ENCODE measurements at places on chromosomes 12 and 14. TPM values are rescaled to one million over a fixed set of nuclear protein-coding genes. Genes with fewer than 3 reads are reported as not detected.

Gene SLC8A3
- total RNA-seq = not detected

Gene PIANP
- total RNA-seq = 0.96 TPM

Gene KCNC2
- not detected for total RNA-seq

Gene NPFF
- total RNA-seq = 0.78 TPM

Gene HOXC10
- not detected for total RNA-seq

Gene TAS2R7
- not detected for total RNA-seq

Gene SERPINA9
- total RNA-seq = not detected

Gene ACOT6
- not detected for total RNA-seq

Gene SNX6
- total RNA-seq = 80.4 TPM

Gene MIP
- not detected for total RNA-seq

Gene NGB
- 0.23 TPM for total RNA-seq

Gene TAS2R10
- 0.55 TPM for total RNA-seq

Gene FGD6
- 13.5 TPM for total RNA-seq

Gene LBHD2
- total RNA-seq = not detected

Gene FGF23
- not detected for total RNA-seq

Gene LAG3
- 0.21 TPM for total RNA-seq

Gene MYL2
- total RNA-seq = 0.58 TPM

Gene ASCL4
- total RNA-seq = not detected
